AG04449 (cell line): ENCODE measurements at places on chromosomes 2 and 18.
A peak's percentile ranks its signal among the peaks of the same experiment; 100 is the strongest.

DNA sequence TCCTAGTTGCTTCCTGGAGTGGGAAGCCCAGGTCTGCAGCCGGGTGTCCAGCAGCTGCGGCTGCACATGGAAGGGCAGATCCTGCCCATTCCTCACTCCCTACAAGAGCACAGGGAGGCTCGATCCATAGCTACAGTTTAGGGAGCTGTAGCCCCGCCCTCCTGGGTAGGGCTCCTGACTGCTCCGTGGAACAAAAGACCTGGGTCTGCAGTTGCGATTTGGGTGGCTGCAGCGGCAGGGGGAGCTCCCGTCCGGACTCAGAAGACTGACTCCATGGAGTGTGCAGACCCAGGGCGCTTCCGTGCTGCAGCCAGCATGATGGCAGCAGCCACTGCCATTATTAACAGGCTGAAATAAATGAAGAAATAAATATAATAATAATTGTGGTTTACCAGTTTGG lies 157.3 kb downstream of the CTNNA2 start:
- no peak for DNase-seq

DNA sequence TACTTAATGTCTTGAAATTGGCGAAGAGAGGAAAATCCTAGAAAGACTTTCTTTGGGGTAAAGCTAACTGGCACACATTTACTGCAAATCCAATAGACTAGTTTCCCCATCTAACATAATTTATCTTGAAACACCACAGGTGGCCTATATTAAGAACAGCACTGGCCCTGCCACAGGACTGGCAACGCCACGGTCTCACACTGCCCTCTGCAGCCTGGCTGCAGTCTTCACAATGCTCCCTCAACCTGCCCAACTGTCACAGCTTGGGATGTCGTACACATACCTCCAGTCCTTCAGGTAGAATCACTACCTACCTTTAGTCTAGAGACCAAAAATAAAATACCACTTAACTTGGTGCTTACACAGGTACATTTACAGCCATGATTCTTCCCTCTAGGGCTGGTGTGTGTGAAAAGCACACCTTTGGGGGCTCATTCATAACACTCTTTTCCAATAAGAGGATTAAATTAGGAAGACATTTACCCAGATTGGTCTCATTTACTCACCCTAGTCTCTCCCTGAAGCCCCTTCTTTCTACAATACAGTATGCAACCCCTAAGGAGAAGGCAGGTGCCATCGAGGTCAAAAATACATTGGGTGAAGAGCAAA lies 222.2 kb downstream of the C1D start:
- DNase-seq = no peak

DNA sequence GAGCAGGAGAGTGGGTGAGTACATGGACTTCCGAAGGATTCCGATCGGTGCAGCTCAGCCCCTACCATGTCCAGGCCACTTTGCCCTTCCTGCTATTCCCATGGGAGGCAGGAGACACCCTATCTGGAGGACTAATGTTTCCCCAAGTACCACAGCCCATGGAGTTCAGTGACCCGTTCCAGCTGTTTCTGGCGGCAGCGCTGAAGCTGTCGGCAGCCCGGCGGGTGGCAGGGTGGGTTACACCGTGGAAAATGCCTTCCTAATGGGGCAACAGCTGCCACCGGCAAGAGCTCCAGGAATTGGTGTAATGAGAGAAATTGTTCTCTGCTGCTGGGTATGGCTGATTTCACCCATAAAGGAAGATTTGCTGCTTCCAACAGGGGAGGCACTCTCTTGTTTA lies 98.3 kb downstream of the MYCN start:
- no peak for DNase-seq

- DNase-seq = no peak
These were observed 5.3 kb downstream of the SPC25 start for GRCh38 chr2:168884975-168885374.

- DNase-seq = no peak
These were observed 364.5 kb upstream of the CDH2 start for GRCh38 chr18:28541276-28541930.

- DNase-seq = no peak
These were observed 140.7 kb downstream of the ZNF516 start for GRCh38 chr18:76354348-76354747.

DNA sequence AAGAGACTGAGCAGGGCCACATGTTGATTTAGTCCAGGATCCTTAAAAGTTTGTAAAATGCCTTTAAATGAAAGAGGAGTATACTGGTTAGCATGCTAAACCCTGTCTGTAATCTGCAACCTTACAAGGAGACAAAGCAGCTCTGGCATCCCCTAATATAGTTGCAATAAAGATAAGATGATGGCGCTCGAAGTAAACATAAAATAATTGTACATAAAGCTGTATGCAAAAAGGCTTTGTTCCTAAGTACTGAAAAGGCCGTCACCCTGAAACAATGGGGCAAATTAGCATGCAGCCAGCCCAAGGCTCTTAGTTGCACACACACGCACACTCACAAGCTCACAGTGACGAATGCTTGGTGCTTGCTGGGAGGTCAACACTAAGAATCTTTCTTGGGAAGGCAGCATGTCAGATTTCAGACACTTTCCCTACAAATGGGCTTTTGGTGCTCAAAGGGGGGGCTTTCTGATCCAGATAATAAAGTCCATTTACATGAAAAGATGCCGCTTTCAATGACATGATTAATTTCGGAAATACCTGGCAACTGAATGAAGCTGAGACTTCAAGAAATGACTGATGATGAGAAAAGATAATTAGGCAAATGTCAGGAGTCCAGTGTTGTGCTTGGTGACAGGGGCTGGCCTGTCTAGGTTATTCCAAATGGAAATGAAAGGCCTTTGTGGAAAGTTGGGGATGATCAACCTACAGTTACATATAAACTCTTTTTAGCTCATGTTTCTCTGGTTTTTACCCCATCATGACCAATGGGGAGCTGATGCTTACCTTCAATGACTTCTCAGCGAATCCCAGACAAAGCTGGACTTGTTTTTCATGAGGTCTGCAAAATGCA lies 370.3 kb downstream of the MEIS1 start:
- DNase-seq = no peak

GRCh38 chr2:174482854-174483253 lies 4.0 kb downstream of the GPR155 start:
- no peak for DNase-seq

DNA sequence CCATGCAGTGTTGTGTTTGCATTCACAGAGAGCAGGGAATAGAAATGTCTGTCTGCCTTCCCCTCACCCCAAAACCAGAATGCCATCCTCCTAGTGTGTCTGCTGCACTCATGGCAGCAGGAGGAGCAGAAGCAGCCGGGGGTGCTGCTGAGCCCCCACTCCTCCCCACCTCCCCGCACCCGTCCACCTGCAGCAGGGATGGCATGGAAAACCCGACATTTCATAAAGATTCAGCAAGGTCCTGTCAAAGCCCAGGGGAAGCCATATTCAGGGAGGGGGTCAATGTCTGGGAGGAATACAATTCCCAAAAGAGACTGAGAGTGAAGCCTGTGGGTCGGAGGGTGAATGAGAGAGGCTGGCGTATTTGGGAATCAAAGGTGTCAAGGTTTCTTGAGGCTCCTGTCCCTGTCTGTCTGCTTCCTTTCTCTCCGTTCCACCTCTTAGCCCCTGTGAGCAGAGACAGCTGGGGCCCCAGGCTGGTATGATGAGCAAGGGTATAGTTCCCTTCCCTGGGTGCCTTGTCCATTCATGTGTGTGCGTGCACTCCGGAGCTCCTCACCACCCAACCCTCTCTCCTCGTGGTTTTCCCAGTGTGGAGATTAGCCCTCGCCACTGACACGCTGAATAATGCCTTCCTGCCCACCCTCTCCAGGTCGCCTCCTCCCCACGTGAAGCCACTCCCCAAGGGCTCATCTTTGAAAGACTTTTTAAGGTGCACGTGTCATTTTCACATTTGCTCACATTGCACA lies 133.5 kb upstream of the ZNF236 start:
- no peak for DNase-seq

DNA sequence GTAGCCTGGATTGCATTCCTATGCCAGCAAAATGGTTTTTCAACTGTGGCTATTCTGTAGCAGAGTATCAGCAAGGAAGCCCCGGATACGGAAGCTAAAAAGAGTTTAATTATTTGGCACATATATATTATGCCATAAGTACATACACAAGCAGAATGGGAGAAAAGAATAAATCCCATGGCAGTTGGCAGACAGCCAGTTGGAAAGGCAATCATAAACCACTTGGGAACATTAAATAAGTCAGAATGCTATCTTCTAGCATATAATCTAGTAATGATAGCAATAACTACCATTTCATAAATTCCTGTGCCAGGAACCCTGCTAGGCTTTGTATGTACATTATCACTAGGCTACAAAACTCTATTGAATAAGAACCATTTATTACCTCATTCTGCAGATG lies 26.0 kb downstream of the GALNT5 start:
- DNase-seq = no peak

- no peak for DNase-seq
These were observed 28.3 kb upstream of the NTSR2 start for GRCh38 chr2:11698009-11698922.

DNA sequence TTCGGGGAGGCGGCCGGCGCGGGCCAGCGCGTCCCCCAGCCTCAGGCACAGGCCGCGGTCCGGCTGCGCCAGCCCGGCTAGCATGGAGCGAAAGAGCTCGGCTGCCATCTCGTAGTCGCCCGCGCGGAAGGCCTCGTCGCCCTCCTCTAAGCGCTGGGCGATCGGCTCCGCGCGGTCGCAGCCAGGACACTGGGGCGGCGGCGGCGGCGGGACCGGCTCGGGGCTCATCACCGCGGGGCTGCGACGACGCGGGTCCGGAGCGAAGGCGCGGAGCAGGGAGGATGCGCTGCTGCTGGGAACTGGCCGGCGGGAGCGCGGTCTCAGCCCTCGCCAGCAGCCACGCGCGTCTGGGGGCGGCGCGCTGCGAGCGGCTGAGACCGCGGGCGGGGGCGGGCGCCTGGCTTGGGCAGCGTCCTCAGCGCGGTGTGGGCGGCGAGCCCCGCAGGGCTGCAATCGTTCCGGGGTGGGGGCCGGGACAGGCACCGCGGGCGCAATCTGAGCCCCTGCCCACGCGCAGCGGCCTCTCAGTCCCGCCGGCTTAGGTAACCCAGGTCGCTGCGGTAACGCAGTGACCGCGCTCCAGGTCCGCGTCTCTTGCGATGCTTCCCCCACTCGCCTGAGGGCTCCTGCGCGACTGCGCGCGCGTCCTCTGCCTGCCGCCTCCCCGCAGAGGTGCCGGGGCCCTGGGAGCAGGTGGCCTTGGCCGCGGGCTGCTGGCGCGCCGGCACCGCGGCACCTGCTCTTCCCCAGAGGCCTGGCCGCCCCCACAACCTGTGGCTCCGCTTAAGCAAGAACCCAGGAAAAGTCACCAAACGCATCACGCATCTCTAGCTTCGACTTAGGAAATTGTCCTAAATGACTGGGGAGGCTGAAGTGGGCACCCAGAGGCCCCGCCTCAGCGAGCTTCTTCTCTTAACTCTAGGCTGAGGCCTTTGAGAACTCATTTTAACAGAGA lies at the start of gene LONRF2:
Gene LONRF2, minus strand, starts transcription at position 636 of the 955 bp plus-strand sequence. Its CDS starts 408 bp downstream, at position 228.
- DNase-seq = no peak

DNA sequence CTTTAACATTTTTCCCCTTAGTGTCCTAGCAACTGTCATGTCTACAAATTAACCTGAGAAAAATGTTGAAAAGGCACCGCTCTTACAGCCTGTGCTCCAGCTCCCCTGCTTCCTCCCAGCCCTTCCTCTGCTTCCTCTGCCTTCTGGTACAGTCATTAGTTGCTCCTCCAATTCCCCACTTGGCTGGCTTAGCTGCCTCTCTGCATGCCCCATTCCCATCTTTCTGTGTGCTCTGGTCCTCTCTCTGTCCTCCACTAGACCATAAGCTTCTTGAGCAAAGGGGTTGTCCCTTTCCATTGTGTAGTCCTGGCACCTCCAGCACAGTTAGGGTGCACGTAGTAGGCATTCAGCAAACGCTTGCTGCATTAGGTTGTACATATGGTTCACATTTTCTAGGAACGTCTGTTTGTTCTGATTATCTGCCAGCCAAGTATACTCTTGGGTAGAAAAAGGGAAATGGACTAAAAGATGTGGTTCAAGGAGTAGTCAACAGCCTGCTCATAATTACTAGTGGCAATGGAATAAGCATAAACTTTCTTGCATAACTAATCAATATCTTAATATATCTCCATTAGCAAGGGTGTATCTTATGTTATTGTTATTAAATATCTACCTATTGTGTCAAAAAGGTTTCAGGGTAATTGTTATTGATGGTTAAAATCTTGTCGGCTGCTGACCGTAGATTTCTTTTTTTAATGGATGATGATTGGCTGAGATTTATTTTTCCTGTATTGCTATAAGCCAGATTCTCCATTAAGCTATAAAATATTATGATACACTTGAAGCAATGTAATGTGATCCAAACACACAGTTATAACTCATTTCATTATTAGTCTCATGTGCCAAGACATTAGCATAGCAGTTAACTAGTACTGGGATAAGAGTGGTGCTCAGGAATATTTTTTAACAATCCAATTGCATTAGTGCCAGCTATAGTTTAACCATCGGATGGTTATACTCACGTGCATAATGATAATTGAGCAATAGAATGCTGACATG lies 340.1 kb downstream of the SLC4A3 start:
- DNase-seq = no peak

DNA sequence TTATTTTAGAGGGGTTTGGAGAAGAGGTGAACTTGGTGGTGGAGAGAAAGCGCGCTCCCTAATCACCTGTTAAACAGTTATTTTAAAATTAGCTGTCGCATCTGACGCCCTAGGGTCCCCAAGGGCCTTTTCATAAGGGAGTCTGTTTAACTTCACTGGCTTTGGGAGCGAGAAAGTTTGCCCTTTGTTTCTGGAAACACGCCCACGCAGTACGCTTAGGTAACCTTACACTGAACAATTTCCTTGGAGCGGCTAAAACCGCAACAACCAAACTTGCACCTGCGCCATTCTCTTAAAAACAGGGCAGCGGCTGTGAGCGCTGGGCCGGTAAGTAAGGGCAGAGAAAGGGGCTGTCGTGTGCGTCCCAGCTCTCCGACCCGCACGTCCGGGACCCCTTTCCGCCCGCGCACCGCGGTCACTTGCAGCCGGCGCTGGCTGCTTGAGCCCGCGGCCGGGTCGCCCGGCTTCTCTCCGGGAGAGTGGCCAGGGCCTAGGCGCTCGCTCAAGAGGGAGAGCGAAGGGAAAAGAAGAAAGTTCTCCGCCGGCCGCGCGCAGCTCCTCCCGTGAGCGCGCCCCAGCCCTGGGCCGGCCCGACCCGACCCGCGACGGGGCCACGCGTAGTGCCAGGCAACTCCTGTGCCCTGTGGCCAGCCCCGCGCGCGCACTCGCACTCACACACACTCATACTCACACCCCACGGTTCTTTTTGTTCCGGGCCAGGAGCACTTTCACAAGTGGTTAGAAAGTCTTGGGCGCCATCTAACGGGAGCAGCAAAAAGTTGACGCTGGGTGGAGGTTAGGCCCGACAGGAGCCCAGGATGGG lies 19.2 kb downstream of the POU3F3 start:
- no peak for DNase-seq

- no peak for DNase-seq
These were observed 42.6 kb downstream of the NEB start for GRCh38 chr2:151691631-151692030.

- DNase-seq = peak; percentile 24
These were observed 5.9 kb downstream of the MFSD2B start for GRCh38 chr2:24015562-24016375.

DNA sequence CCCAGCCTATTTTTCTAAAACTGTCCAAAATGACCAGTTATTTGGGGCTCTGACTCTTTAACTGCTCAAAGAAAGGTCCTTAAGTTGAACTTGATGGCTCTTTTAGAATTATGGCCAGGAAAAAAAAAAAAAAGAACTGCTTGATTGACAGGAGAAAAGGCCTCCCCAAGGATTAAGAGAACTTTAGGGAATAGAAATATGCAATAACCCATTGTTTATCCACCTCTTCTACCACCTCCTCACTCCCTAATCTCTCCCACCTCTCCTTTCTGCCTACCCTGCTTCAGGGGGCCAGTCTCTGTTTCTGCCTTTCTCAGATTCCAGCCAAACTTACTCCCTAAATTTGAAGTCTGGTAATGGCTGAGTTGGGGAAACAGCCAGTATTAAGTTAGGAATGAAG lies 5.7 kb upstream of the STRN start:
- DNase-seq = no peak
